ENCODE measurements at places on chromosomes 3 and 15.

DNA sequence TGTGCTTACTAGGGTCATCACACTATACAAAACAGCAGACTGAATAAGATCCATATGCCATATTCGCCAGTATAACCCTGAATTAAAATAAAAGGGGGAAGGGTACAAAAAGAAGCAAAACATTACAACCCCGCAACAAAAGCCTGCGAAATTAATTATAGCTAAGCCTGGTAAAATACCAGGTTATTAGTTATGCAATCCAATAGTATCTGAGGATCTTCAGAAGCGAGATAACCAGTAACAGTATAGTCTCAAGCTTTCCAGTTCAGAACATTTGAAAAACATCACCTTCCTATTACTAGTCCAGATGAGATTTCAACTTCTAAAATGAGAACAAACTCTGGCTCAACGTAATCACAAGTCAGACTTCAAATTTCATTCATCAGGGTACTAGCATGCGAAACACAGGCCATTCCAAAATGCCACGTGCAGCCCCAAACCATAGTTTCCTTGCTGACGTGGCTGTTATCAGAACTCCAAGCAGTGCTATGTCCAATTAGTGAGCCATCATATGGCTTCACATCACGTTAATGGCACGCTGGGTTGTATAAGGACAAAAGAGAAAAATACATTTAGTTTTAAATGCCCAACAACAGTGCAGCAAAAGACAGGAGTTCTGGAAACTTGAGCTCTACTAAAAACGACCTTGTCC lies 1.1 kb downstream of the SSR3 start:
- DNase-seq = peak; percentile 46

GRCh38 chr3:123919353-123919752 lies 35.2 kb upstream of the MYLK start:
- no peak for DNase-seq

DNA sequence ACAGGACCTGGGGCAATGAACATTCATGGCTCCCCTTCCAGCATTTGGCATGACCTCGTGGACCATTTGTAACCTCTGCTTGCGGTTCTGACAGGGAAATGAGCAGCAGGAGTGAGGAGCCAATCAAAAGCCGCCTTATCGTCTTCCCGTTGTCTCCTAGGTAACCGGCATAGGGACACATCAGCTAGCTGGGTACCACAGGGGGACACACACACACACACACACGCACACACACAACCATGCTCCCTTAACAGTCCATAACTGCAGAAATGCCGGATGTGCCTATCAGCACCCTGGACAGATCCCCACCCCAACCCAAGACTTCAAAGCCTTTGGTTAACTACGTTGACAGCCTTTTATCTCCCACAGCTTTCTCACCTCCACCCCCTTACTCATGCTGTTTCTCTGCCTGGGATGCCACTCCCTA lies 53.4 kb upstream of the CCDC174 start:
- DNase-seq = peak; percentile 26

- no peak for DNase-seq
Measured at GRCh38 chr3:8886546-8886945, 76.7 kb downstream of the RAD18 start.

GRCh38 chr15:77179541-77179998 lies 108.7 kb upstream of the TSPAN3 start:
- no peak for DNase-seq
